ENCODE measurements at places on chromosomes 3 and 15.

DNA sequence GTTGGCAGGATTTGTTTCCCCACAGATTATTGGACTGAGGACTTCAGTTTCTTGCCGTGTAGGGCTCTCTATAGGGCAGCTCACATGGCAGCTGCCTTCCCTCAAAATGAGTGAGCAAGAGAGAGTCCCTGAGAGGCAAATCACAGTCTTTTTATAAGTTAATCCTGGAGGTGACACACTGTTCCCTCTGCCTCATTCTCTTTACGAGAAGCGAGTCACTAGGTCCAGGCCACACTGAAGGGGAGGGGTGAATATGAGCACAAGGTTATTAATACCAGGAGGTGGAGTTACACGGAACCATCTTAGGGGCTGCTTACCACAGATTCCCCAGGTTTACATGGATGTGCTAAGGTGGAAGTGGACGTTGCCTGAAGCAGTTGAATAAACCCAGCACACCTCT lies 77.0 kb downstream of the LPP start:
- no peak for DNase-seq

DNA sequence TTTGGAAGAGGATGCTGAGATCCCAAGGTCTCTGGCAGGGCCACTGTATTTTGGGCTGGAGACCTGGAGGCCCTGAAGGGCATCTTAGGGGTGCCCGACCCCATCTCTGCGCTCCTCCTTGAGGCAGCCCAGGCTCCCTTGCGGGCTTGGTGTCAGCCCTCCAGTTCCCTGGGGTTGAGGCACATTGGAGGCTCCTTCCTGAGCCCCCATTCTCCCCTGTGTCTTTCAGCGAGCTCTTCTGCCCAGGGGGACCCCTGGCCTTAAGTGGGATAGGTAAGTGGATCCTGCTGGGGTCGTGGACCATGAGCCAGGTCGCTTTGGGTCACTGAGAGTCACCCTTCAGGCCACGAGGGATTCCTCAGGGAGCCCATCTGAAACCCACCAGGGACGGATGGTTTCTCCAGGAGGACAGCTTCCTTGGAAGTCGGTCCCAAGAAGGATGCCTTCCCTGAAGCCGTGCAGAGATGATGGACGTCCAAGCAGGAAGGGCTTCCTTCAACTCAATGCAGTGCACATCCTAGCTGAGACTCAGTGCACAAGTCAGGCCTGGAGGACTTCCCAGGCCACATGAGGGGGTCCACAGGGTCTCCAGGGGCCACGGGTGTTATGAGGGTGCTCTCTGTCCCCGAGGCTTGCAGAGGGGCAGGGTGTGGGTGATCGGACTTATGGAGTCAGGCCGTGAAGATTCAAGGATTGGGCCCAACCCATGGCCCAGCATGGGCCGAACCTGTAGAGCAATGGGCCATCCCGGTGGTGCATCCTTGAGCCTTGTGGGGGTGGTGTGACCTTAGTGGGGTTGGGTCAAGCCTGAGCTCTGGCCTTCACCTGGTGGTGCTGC lies 224.3 kb downstream of the SNRPN start:
- no peak for DNase-seq

- no peak for DNase-seq
Observed at GRCh38 chr3:163508206-163508605, 1570.1 kb downstream of the SI start.

DNA sequence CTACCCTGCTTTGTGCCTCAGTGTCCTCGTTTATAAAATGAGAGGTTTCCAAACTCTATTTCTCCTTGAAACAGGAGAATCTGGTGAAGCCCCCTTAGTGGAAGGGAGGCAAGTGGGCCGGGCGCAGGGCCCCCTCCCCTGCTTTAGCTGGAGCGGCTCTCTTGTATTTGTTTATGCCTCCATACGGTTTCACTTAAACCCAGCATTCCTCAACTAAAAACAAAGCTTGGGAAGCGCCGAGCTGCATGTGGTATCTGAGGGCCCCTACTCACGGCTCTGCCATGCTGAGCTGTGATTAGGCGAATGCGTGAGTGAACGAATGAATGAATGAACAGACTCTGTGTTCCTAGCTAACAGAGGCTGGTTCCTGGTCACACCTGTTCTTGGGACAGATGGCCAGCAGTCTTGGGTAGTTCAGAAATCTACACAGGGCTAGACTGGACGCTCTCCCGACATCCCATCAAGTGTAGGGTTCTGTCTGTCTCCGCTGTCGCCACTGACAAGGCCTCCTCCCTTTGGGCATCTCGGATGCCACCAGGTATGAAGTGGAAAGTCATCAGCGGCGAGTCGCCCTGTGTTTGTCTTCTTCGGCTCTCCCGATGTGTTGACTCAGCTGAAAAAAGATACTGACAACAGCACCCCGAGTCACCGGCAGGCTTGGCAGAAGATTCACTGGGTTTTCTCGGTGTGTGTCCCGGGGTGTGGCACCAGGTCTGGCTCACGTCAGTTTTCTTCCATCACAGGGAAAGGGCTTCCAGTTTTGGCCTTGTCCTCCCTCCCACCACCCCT lies 42.4 kb upstream of the VPS8 start:
- no peak for DNase-seq

DNA sequence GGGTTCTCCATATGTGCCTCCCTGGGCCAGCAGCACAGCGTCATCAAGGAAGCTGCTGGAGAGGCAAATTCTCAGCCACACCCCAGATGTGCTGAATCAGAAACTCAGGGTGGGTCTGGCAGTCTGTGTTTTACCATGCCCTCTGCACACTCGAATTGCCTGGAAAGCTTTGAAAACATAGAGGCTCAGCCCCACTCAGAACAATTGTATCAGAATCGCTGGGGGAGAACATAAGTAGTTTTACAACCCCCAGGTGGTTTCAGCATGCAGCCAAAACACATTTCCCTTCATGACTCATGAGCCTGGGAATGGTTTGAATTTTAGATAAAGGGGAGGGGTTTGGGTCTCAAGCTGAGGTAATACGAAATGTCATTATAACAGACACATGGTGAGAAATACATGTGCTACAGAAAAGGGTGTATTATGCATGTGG lies 9.6 kb downstream of the TGM4 start:
- DNase-seq, result no peak

GRCh38 chr3:51336261-51336660 lies 48.8 kb upstream of the MANF start:
- no peak for DNase-seq

DNA sequence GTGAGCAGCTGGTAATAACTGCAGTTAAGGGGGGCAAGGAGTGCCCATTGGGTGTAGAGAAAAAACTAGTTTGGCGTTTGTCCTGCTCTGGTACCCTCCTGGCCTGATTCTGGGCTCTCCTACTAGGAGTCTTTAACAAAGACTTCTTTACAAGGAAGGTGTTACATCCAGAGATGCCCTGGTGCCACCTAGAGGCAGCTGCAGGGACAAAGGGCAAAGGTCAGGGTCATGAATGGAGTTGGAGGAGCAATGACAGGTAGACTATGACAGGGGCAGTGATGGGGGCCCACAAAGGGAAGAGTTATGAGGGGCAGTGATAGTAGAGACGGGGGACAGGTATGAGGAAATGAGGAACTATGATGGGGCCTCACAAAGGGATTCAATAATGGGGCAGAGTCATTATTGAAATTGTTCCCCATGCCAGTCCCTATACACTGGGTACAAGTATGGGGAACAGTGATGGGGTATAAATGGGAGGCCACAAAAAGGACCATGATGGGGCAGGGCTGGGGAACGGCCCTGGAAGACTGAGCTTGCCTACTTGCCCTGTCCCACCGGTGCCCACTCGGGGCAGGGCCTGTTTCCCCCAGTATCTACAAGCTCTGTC lies 7.9 kb downstream of the CCDC71 start:
- DNase-seq, result peak; percentile 31

DNA sequence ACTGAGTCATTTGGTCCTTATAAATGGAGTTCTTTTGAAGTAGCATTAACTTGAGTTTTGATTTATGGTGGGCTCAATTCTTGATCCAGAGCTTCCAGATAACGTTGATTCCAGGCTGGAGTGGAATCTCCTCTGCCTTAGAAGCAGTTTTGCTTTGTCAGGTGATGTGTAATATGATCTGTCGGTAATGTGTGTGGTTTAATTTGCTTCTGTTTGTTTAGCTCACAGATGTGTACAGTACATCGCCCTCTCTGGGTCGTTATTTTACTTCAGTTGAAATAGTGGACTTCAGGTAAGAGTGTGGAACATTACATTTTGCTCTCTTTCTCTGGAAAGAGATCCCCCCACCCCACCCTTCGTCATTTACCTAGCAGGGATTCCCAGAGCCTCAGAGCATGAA lies 23.1 kb downstream of the C3orf52 start:
- DNase-seq, result no peak

- no peak for DNase-seq
Observed at GRCh38 chr3:158809642-158810041, 7.8 kb downstream of the MFSD1 start.

- no peak for DNase-seq
Observed at GRCh38 chr3:29430558-29430971, 149.7 kb downstream of the RBMS3 start.

- no peak for DNase-seq
Observed at GRCh38 chr3:21562243-21562642, 188.8 kb downstream of the ZNF385D start.

GRCh38 chr3:193507566-193507965 lies 47.1 kb downstream of the ATP13A4 start:
- DNase-seq, result no peak

GRCh38 chr15:29040370-29040751 lies 154.6 kb downstream of the APBA2 start:
- DNase-seq, result no peak

DNA sequence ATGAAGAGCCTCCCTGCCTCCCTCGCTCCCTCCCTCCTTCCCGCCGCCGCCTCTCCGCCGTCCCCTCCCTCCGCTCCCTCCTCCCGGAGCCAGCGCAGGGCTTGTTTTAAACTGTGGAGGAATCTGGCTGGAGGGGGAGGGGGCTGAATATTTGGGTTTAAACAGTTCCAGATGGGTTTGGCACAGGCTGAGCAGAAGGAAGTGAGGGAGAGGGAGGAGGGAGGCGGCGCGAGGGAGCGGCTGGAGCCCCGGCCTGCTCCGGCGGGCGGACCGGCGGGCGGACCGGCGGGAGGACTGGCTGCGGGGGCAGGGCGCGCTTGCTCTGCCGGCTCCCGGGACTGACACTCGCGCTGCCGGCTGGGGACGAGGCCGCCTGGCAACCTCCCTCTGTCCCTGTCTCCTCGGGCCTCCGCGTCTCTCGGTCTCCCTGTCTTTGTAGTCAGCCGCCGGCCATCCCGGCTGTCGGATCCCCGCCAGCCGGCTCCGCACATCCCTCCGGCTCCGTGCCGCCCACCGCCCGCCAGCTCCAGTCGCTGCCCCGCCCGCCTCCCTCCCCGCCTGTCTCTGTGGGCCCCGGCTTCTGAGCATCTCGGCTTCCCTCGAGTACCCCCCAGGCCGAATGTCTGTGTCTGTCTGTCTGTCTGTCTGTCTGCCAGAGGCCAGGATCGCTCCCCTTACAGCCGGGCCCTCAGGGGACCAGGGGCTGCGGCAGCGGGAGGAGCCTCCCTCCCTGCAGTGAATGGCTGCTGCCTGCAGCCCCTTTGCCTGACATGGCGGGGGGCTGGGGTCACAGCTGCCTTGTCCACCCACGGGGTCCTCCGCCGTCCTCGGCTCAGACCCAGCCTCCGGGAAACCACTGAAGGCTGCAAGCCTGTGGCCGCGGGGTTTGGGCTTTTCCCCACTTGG lies 7.6 kb downstream of the EPHB3 start:
- peak; percentile 16 for DNase-seq

- no peak for DNase-seq
Observed at GRCh38 chr3:149534082-149534481, 59.6 kb downstream of the TM4SF4 start.

- no peak for DNase-seq
Observed at GRCh38 chr3:39460677-39461076, 6.8 kb upstream of the MOBP start.

DNA sequence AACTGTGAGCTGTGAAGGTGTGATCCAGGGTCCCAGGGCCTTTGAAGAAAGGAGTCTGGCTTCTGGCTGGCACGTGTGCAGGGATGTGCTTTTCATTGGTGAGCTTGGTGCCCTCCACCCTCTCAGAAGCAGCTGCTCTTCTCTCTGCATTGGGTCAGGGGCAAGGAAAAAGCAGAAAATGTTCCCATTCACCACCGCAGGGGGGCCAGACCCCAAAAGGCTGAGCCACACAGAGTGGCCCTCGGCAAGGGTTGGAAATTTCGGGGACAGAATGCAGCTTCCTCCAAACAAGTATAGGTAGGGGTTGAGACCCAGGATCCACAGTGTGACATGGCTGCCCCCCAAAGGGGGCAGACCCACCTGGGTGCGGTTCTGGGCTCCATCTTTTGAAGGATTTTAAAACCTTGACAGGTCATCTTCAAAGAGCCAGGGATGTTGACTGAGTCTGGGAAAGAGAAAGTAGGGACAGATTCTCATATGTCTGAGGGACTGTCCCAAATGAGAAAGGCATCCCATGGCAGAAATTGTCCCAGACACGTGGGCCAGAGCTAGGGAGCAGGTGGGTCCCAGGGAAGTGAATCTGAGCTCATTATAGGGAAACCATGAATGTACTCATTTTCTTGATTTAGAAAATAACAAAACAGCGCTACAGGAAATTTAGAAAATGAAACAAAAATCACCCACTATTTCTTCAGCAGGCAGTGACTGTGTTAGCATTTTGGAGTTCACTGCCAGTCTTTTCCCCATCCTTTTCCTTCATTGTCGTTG lies 2.7 kb downstream of the CSK start:
- DNase-seq, result no peak

- no peak for DNase-seq
Observed at GRCh38 chr15:33074942-33075341, 119.6 kb downstream of the FMN1 start.

- no peak for DNase-seq
Observed at GRCh38 chr3:195757827-195758226, 37.0 kb downstream of the MUC20 start.

DNA sequence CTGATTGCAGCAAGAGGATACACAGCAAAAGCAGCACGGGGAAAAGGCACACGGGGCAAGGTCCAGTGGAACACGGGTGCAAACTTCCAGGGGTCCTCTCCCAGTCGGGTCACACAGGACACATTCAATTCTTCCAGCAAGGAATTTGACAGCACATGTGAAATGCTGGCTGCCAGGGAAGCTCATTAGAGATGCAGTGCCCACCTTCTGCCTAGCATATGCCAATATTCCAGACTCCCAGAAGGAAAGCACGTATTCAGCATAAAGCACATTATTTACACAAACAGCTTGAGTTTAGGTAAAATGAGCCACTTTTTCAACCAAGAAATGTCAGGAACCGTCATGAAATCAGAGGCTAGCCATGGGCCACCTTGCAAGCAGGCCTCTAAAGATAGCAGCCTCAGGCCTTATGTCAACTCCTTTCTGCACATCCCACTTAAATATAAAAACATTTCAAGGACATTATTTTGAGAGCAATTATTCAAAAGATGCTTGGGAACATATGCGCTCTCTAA lies 19.3 kb downstream of the MYO5C start:
- DNase-seq, result no peak

All from stimulated activated CD4-positive, alpha-beta T cell treated with anti-CD3 and anti-CD28 coated beads, Interleukin-15, amount 100 ng/mL, for 1 hour (primary cell).